Kidney epithelial cell (primary cell): ENCODE measurements at places on chromosomes 1 and 21. TPM values are rescaled to one million over a fixed set of nuclear protein-coding genes. Genes with fewer than 3 reads are reported as not detected.

DNA sequence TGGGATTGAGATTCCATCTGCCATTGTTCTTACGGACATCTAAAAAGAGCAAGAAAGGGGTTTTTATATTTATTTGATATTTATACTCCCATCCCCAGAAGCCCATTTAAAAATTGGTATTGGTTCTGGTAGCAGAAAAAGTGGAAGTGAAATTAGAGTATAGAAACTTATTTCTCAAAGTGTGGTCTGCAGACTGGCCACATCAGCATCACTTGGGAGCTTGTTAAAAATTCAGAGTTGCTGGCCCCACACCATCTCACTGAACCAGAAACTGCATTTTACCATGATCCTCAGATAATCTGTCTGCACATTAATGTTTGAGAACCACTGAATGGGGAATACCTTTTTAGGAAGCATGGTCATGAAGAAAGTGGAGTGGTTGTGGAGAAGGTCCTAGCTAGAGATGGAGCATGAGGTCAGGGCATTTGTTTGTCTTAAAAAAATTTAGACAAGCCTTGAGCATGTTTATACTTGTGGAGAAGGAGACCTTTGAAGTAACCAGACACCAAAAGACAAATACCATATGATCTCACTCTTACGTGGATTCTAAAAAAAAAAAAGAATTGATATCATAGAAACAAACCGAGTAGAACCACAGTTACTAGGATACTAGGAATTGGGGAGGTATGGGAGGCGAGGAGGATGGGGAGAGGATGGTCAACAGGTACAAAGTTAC is 116.3 kb downstream of the ST6GALNAC3 start:
- no peak for DNase-seq

DNA sequence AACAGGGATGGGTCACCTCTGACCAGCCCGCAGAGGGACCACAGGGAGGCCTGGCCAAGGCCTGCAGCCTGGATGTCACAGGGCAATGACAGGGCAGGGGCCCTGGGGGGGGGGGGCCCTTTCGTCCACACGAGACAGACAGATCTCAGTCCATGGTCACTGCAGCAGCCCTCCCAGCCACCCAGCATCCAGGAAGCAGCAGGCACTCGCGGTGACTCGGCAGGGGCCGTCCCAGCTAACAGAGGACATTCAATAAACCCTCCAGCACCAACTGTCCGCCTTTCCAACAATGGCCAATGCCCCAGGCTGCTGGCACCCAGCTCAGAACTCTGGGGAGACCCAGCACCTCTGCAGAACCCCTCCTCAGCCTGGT is 32.9 kb downstream of the MEGF6 start:
- DNase-seq = no peak

DNA sequence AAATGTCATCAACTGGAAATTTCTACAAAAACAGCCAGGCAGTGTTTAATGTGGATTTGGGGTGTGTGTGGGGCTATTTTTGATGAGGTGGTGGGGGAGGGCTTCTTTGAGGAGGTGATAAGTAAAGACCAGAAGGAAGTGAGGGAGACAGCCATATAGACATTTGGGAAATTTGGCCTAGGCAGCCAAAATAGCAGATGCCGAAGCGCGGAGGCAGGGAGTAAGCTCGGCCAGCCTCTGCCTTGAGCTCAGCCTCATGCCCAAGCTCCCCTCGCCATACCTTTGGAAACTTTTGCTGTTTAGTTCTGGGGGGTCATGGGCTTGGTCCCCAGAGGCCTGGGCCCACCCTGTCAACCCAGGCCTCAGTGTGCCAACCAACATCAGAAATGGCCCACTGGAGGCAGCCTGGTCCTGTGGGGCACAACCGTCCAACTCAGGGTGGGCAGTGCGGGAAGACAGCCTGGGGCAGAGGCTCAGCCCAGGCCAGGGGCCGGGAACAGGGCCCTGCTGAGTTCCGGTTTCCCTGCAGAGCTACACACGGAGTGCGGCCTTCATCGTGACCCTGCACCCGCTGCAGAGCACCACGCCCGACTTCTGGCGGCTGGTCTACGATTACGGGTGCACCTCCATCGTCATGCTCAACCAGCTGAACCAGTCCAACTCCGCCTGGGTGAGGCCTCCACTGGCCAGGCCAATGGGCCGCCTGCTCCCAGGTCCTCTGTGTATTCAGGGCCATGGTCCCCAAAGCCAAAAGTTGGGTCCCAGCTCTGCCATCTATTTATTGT is 84.0 kb downstream of the PTPRU start:
- no peak for DNase-seq

DNA sequence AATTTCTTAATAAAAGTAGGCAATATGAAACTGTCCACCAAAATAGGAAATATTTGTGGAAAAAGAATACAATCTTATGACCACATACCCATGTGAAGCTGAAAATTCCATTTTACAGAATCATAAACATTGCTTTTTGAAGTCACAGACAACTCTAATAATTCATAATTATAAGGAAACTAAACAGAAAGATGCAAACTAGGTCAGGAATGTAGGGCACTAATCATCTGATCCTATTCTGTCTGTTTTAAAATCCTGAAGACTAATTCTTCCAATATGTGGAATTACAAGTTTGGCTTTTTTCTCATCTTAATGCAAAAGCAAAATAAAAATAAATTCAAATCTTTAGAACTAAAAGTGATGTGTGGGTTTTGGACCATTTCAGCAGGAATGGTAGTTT is 528.6 kb downstream of the LTN1 start:
- no peak for DNase-seq

DNA sequence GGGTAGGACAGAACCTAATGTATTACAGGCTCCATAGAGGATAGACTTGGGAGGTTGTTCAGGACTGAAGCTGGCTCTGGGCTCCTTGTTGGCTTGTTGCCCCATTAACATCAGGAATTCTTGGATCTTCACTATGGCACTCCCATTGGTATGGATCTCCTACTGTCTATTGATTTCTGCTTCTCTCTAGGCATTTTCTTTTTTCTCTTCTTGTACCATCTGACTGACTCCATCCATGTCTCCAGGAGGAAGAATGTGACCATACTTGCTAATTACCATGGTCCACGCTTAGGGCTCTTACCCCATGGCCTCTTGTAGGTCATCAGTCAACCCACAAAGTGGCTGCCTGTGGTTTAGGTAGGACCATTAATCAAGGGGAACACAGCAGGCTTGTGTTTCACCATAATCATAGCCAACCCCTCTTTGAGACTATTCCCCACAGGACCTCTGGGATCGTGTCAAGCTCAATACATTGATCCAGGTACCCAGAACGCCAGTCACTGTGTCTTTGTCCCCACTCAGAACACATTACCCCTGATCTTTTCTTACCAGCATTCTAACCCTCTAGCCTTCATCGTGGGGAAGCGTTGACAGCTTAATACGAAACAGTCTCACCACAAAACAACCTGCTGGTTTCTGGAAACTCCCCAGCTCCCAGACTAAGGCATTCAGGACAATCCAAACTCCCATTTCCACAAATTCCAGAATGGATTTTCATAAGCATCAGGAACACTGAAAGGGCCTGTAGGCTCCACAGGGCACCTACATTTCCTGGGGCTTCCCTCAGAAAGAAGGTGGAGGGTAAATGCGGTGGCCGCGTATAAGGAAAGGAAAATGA is 97.1 kb downstream of the ETS2 start:
- no peak for DNase-seq

The GLIS1 gene
- 0.63 and 0.75 TPM in 2 replicates for total RNA-seq

GRCh38 chr21:40215941-40216340 is 348.7 kb downstream of the PCP4 start:
- no peak for DNase-seq

The COL6A1 gene
- 226 and 298 TPM in 2 replicates for total RNA-seq

GRCh38 chr1:203076031-203076511 is 9.7 kb downstream of the MYOG start:
- DNase-seq = no peak

GRCh38 chr1:214615871-214616270 is 12.9 kb downstream of the CENPF start:
- no peak for DNase-seq

The PDZK1IP1 gene
- 22.7 and 28.1 TPM in 2 replicates for total RNA-seq

- DNase-seq = no peak
These were observed 132.5 kb upstream of the CACHD1 start for GRCh38 chr1:64337475-64337874.

The CITED4 gene
- 31.0 and 48.6 TPM in 2 replicates for total RNA-seq

DNA sequence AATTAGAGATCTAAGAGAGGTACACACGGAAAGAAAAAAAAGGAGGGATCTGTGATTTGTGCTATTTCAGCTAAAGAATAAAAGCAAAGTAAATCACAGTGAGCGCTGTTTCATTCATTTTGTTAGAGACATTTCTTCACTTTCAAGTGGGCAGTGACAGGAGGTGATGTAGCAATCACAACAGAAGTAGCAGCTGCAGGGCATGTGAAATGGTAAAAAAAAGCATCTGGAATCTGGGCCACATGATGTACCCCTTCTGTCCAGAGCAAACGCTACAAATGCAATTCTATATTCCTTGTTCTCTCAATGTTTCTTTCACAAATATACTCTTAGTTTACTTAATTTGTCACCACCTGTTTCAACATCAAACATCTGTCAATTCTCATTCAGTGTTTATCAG is 786.5 kb downstream of the LRRIQ3 start:
- DNase-seq = no peak

The SERTAD4 gene
- 10.6 and 11.4 TPM in 2 replicates for total RNA-seq

DNA sequence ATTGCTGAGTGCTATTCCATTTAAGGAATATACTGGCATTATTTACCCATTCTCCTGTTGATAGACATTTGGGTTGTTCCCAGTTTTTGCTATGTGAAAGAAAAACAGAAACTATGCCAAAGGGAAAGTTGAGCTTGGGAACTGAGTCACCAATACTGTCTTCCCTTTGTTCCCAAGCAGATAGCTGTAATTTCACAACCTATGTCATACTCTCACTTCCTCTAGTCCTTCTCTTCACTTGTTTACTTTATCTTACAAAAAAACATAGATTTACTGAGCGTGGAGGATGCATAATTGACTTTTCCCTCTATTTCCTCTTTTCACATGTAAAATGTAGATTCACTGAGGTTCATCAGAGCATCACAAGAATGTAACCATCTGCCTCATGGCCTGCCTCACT is 32.4 kb upstream of the PGBD5 start:
- DNase-seq = peak; percentile 34

- no peak for DNase-seq
These were observed 13.6 kb upstream of the SYT6 start for GRCh38 chr1:114167226-114167625.

The AQP10 gene
- not detected in 2 replicates for total RNA-seq

DNA sequence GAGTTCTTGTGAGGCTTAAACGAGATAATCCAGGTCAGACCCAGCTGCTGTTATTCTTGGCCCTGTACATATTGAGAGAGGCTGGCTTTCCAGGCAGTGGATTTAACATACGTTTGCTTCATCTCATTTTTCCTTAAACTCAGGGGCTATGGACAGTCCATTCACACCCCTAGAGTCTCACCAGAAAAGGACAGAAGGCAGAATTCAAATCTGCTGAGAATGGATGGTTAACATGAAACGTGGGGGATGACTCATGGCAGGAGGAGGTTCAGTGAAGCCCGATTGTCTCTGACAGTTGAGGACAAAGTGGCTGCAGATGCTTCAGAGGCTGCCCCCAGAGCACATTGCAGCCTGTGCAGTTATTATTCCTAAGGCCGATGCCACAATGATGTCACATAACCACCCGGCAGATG is 39.5 kb downstream of the TGFB2 start:
- no peak for DNase-seq

DNA sequence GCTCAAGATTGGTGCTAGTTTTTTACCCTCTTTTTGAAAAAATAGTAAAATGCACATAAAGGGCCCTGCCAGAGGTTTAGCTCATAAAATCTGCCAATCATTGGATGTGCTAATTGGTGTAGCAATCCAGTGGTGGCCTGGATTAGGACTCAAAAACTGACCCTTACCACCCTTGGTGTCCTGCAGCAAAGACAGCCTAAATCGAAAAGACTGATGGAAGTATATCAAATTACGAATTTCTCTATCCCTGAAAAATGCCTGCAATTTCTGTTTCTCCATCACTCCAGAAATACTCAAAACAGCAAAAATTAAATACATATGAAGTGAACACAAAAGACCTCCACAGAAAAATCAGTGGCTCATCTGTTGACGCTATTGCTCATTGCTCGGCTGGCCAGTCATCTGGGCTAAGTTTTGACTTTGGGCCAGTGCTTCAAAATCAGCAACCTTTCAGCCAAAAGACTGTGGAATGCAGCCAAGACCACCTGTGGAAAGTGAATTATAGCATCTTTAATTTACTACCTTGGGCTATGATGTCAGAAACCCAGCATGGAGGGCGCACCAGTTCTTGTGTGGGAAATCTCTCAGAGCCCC is 30.0 kb downstream of the WLS start:
- DNase-seq = no peak

- no peak for DNase-seq
These were observed 25.5 kb upstream of the PTPRF start for GRCh38 chr1:43505077-43505780.

The RUNX3 gene
- total RNA-seq = 0.38 and 0.82 TPM in 2 replicates
